Stimulated activated CD4-positive, alpha-beta T cell treated with anti-CD3 and anti-CD28 coated beads, TNF-alpha, amount 100 ng/mL, for 1 hour (primary cell): ENCODE measurements at places on chromosomes 4 and X.

- DNase-seq = no peak
Observed at GRCh38 chr4:105023668-105024055, 123.0 kb upstream of the TET2 start.

GRCh38 chr4:139709660-139710059 is 44.0 kb downstream of the MGST2 start:
- DNase-seq = no peak

DNA sequence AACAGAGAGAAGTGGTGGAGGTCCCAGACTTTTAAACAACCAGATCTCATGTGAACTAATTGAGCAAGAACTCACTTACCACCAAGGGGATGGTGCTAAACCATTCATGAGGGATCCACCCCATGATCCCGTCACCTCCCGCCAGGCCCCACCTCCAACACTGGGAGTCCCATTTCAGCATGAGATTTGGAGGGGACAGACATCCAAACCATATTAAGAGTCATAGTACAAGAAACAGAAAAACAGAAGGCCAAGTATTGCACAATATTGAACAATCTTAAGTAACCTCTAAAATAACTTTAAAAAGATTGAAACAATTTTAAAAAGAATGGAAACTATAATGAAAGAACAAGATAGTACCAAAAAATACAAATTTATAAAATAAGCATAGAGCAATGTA is 110.0 kb downstream of the CBR4 start:
- DNase-seq = no peak

GRCh38 chr4:165508372-165509120 is 129.7 kb downstream of the CPE start:
- DNase-seq = no peak

DNA sequence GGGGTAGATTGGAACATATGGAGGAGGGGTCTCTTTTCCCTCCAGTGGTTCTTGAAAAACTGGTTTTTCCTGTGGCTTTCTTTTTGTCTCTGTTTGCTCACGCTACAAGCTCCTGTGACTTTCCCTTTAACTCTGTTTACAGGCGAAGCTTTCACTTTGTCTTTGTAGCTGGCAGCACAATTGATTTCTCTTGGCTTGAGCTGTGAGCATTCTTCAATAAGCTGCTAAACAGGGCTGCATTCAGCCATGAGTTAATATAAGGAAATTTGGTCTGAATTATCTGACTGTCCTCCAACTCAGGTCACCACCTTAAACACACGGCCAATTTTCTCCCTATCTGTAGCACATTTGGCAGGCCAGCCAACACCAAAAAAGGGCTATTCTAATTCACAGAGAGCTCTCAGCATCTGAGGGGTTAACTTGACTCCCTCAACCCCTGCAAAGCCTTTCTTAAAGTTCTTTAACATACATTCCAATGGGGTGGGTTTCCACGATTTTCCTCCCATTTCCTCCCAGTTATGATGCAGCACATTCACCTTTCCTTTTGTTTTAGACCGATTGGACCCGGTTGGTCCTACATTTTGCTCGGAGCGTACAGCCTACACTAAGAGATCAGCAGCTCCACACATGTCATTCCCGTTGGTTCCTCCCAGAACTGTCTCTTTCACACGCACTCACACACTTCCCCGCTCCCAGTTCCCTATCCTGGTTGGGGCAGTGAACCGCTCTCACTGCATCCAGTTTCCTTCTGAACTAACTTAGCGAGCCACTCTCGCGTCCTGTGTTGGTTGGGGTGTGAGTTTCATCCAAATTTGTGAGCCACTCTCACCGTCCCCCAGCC is 45.4 kb downstream of the UGT2A3 start:
- DNase-seq = no peak

GRCh38 chr4:86092684-86093083 is 267.2 kb downstream of the MAPK10 start:
- no peak for DNase-seq

- no peak for DNase-seq
Observed at GRCh38 chr4:2073808-2074481, 14.8 kb downstream of the NAT8L start.

DNA sequence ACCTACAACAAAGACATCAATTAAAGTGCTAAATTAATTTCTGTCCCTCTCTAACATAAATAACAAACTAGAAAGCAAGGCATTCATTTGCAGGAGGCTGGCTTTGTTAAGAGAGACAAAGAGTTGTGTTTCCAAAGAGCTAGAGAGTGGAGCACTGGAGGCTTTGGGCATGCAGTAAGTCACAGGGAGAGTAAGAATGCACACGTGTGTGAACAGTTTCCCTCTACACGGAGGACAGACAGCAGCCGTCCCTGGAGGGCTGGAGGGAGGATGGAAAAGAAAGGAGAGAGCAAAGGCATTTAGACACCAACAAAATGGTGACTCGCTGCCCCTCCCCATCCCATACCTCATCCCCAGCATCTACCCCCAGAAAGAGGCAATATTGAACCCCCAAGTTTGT is 20.4 kb upstream of the DCHS2 start:
- DNase-seq = no peak

- DNase-seq = no peak
Observed at GRCh38 chrX:153537526-153538295, 20.3 kb downstream of the ATP2B3 start.

DNA sequence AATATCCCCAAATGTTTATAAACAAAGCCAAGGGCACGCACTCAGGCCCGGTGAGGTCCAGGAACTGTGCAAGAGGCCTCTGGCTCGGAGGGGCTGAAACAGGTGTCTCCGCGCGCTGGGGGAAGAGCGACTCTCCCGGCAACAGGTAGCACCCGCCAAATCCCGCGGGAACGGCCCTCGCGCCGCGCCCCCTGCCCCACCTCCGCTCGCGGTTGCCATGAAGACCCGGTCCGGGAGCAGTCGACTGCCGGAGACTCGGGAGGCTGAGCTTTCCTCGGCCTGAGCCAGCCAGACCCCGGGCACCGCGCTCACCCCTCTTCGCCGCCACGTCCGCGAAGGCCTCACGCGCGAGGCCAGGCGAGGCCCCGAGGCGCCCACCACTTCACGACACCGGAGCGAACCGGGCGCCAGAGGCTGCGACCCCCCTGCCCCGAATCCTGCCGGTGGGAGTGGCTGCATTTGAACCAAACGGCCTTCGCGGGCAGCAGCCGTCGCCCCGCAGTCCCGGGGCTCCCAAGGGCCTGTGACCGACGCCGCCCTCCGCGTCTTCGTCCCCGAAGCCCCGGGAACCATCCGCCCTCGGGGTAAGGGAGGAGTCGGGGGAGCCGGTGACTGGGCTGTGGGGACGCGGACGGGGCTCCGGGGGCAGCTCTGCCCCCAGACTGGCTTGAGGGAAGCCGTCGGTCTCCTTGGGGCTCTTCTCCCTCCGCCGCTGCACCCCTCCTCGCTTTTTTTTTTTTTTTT is at the start of gene NSUN7:
NSUN7 (plus strand) TSS at position 239 of the 744 bp plus-strand sequence. CDS start 739 bp downstream, outside the sequence.
- DNase-seq = no peak

DNA sequence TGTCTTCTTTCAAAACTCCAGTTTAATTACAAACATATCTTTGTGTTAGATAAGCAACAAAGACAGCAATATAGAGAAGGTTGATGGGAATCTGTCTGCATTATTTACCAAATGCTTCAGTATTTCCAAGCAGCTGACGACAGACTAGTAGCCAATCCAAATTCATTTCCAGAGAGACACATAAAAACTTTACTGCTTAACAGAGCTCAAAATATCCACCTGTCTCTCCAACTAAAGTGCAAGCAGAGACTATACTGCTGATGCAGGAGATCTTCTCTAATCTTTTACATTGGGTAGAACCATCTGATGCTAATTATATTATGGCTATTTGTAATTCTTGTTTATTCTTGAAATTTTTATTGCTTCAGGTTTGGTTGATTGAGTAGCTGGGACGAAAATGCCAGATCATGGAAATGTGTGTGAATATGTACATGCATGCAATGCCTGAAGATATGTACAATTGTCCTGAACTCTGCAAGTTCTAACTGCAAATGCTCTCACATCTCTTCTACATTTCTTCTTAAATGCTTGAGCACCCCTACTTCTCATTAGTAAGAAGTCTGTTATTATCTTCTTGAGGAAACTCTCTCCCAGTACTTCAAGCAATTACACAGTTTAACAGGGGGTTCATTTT is 200.0 kb downstream of the PDHA2 start:
- no peak for DNase-seq

GRCh38 chr4:168558599-168558998 is 61.7 kb downstream of the PALLD start:
- DNase-seq = no peak

- no peak for DNase-seq
Observed at GRCh38 chr4:162727232-162727631, 439.5 kb downstream of the NAF1 start.

DNA sequence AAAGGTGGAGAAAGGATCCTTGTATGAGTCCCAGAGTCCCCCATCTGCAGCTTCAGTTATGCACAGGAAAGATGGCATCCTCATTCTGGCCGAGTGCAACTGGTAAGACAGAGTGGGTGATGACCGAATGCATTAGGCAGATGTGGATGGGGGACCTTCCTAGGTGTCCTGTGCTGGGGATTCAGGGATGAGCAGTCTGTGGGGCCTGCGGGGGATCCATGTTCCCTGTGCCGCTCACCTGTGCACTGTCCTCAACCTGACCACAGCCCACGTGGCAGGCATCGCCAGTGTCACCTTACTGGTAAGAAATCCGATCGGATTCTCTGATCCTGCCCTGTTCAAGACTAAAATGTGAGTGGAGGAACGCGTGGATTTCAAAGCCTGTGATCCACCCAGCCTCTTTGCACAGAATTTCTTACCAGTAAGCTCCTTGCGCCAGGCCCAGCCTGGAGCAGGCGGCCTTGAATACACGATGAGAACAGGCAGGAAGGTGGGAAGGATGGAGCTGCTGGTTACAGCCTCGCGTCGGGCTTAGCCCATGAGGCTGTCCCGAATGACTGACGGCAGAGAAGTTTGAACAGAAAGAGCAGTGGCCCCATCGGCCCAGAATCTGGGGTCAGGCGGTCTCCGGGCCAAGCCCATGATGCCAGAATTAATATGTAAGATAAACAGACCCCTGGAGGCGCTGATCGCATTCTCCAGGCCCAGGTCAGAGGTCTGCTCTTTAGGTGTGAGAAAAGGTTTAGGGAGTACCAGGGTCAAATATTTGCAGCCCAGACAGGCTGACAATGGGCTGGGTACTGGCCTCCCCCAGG is 56.5 kb downstream of the CPZ start:
- DNase-seq = no peak

GRCh38 chr4:165723051-165723795 is 149.8 kb upstream of the TLL1 start:
- no peak for DNase-seq

DNA sequence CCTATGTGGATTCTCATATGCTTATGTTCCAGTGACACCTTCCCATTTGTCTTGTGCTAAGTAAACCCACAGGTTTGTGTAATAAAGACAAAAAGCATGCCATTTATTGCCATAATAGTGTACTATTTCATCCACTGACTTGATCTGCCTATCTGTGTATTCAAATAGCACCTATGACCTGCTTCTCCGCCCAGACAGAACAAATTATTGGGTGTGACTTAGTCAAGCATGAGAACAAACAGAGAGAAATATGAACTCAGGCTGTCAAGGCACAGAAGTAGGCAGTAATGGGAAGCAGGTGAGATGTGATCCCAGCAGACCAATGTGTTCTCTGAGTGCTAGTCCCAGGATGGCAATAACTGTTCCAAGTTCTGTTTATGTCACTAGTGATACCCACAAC is 25.4 kb downstream of the ELOVL6 start:
- DNase-seq = no peak

- DNase-seq = no peak
Observed at GRCh38 chrX:21798677-21799219, 40.7 kb upstream of the MBTPS2 start.

DNA sequence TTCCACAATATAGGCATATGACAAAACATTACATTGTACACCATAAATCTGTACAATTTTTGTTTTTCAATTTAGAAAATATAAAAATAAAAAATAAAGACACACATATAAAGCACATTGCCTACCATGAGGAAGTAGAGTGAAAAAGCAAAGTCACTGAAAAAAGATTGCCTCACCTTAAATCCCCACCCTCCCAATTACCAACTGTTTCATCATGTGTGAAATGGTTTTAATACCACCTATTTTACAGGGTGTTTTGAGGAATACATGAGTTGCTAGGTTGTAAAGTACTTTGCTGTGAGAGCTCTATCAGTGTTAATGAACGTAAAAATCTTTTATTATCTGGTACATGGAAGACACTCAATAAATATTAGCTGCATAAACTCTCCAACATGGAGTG is 373.6 kb upstream of the NDST3 start:
- no peak for DNase-seq

DNA sequence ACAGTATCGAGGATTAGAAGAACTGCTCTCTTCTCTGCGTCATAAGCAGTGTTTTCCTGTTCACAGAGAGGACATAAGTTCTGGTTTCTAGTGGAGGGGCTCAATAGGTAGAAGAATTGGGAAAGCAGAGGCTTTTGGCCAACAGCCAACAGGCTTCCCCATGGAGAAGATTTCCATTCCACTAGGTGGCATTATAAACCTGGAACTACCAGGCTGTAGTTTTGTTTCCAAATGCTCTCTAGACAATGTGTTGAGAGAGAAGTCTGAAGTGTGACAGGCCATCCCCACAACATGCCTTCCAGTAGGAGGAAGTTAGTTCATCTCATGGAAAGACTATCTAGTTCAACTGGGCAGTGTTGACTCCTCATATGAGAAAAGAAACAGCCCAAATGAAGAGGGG is 63.8 kb upstream of the ANXA10 start:
- DNase-seq = no peak

GRCh38 chr4:11587797-11588196 is 159.1 kb upstream of the HS3ST1 start:
- DNase-seq = no peak

DNA sequence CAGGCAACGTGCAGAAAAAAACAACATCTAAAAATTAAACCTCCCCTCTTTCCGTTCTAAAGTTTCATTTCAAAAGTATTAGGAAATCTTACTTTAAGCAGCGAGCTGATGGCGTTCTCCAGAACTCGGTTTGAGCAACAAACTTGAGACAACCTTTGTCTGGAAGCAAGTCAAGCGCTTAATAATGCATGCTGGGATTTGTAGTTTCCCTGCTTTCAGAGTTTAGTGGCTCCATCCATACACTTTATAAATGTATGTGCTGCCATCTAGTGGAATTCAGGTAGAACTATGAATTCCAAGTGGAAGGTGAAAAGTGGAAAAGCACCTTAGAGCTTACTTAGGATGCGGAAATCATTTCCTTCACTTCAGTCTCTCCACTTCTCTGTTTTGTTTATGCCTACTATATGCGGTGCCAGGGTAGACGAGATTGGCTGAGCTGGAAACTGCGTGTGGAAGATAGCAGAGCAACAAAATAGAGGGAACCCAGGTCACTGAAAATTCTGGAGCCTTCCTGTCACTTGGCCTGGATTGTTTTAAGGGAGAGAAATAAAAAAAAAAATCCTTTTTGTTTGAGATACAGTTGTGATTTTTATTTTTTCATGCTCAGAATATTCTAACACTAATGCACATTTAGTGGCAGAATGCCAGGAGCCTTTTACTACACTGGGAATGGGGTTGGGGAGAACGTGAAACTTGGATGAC is at the start of gene BDH2:
BDH2 (minus strand) TSS at position 144 of the 702 bp plus-strand sequence. CDS start 3,580 bp downstream, outside the sequence.
- DNase-seq = peak; percentile 15

- DNase-seq = peak; percentile 1
Observed at GRCh38 chrX:110310896-110311295, 7.0 kb downstream of the AMMECR1 start.
